Stimulated activated CD4-positive, alpha-beta T cell treated with anti-CD3 and anti-CD28 coated beads, Interleukin-4, amount 100 ng/mL, for 24 hours (primary cell): ENCODE measurements at places on chromosomes 2 and 18.

DNA sequence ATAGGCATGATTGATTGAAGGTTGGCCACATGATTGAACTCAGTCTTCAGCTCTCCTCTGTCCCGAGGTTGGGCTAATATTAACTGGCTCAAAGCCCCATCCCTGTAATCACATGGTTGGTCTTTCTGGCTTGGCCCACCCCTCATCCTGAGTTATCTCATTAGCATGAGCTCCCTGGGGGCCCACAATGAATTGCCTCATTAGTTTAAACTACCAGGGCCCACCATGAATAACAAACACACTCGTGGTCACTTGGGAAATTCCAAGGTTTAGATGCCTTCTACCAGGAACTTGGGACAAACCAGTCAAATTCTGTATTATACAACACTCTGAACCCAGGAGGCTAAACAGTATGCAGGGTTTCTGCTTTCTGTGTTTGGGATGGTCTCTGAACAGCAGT, 121.7 kb upstream of the B3GNT2 start:
- no peak for DNase-seq

DNA sequence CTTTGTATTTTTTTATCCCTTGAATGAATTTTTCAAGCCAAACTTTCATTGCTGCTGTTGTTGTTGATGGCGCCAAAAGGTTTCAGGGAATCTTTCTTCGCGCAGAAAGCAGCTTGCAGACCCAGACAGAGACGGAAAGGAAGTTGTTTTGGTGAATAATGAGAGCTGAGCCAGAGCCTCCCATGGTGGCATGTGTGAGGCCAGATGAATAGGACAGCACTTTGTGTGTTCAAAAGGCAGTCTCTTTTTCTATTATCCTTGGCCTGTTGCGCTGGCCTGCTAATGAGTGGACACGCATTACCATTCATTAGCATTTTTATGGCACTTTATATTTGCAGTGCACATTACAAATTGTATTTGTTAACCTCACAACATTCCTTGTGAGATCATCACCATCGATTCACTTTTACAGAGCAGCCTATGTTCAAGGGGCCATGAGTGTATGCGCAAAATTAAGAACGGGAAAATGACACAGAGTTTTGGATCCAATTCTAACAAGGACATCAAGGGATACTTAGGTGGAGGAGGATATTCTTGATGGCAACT, 754.7 kb downstream of the BCL11A start:
- DNase-seq: no peak

- no peak for DNase-seq
Observed at GRCh38 chr2:51256736-51257135, 224.8 kb upstream of the NRXN1 start.

DNA sequence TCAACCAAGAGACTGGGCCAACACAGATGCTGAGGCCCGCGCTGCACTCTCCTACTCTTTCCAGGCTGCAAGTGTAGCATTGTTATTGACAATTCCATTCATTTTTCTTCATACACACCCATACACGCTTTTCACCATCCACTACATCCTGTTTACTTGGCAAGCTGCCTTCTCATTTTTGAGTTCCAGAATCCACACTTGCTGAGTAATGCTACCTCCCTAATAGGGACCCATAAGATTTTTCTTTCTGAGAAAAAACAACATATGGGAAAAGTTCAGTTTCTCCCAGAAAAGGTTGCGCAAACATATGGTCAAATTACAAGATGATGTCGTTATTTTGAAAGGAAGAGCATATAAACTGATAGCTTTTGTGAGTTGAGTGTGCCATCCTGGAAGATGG, 3.3 kb upstream of the NETO1 start:
- no peak for DNase-seq

GRCh38 chr18:67001052-67001451, 397.2 kb upstream of the CDH19 start:
- DNase-seq: no peak

- DNase-seq: no peak
Observed at GRCh38 chr2:152548111-152548875, 169.0 kb downstream of the PRPF40A start.

DNA sequence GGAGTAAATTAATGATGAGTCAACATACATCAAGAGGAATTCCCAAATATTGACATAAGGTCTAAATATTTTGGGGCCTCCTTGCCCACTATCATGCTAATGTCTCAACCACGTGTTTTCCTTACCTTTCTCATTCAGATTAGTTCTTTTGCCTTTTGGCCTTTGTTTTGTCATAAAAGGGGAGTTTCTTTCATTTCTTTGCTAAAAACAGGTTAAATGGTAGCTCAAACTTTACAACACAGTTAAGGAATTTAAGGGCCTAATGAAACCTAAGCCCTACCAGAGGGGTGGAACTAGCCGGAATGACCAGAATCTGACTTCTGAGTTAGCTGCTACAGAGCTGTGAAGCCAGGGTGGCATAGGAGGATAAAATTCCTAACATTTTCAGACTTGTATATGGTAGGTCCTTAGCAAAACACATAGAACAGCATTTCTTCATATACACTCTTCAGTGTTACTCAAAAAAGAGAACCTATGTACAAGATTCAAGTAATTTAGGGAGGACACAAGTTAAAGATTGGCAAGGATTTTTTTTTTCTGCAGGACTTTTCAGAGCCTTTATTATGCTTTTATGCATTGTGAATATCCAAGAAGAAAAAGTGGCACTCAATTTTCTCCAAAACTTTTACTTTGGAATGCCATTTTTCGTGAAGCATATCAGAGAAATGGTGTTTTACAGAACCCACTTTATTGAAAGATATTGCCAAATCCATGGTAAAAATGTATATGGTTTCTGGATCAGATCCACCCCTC, 633.1 kb downstream of the ARHGAP15 start:
- no peak for DNase-seq

- no peak for DNase-seq
Observed at GRCh38 chr2:112833976-112834375, 2.6 kb downstream of the IL1B start.

GRCh38 chr2:75788902-75789301, 78.2 kb upstream of the GCFC2 start:
- no peak for DNase-seq

GRCh38 chr2:64975232-64975821, 13.9 kb upstream of the SLC1A4 start:
- no peak for DNase-seq

GRCh38 chr2:55102056-55102812, 52.0 kb upstream of the RTN4 start:
- DNase-seq: no peak

- no peak for DNase-seq
Observed at GRCh38 chr18:77250926-77251729, 1.5 kb downstream of the GALR1 start.

- peak; percentile 55 for DNase-seq
Observed at GRCh38 chr18:23237524-23238151, 102.4 kb downstream of the CABLES1 start.

- DNase-seq: no peak
Observed at GRCh38 chr2:67835266-67835665, 227.5 kb downstream of the C1D start.

GRCh38 chr2:24721470-24721869, 71.7 kb downstream of the PTRHD1 start:
- peak; percentile 8 for DNase-seq

- peak; percentile 17 for DNase-seq
Observed at GRCh38 chr2:9984217-9984739, 32.8 kb downstream of the GRHL1 start.

GRCh38 chr18:50280707-50281294, 522 bp downstream of the MBD1 start:
- DNase-seq: no peak

DNA sequence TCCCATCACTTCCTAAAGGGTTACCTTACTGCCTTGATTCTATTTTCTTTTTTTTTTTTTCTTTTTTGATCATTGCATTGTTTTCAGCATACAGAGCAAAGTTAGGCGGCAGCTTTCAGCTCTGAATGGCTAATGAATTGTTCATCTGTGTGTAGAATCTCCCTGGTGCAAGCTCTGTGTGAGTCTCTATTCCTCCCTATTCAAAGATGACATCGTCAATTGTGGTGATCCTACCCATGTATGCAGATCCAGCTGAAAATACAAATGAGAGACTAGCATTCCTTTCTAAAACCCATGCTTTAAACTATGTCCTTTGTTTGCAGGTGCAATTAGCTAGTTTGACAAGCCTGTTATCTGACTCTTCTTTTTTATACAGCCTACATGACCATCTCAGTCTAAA, 539.0 kb downstream of the ARHGAP15 start:
- no peak for DNase-seq

- DNase-seq: no peak
Observed at GRCh38 chr2:219461047-219461514, 26.4 kb downstream of the SPEG start.

DNA sequence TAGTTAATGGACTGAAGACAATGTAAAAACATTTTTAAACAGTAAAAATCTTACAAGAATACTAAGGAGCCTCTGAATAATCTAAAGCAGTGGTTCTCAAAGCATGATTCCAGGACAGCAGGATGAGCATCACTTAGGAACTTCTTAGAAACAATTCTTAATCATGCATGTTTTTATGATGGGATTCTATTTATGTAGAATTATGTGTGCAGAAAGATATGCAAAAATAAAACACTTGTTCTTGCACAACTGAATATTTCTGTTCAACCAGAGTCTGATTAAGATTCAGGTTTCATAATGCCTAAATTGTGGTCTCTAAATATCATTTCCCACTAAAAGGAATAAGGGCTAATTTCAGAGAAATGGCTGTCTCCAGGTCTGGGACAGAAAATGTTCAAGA, 69.2 kb upstream of the MTIF2 start:
- DNase-seq: no peak

GRCh38 chr2:234091883-234092282, 41.4 kb downstream of the SPP2 start:
- no peak for DNase-seq

DNA sequence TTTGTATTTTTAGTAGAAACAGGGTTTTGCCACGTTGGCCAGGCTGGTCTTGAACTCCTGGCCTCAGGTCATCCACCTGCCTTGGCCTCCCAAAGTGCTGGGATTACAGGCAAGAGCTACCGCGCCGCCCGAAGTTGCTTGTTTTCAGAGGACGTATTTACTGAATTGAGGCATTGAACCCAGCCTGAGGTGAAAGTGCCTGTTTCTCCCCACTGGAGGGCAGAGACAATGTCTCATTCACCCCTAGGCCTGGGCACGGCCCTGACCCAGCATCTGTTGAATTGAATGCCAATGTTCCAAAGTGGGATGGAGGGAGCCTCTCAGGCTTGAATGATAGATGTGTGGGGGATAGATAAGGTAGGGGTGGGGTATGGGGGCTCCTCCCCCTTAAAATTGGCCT, 4.5 kb upstream of the TMBIM1 start:
- no peak for DNase-seq

DNA sequence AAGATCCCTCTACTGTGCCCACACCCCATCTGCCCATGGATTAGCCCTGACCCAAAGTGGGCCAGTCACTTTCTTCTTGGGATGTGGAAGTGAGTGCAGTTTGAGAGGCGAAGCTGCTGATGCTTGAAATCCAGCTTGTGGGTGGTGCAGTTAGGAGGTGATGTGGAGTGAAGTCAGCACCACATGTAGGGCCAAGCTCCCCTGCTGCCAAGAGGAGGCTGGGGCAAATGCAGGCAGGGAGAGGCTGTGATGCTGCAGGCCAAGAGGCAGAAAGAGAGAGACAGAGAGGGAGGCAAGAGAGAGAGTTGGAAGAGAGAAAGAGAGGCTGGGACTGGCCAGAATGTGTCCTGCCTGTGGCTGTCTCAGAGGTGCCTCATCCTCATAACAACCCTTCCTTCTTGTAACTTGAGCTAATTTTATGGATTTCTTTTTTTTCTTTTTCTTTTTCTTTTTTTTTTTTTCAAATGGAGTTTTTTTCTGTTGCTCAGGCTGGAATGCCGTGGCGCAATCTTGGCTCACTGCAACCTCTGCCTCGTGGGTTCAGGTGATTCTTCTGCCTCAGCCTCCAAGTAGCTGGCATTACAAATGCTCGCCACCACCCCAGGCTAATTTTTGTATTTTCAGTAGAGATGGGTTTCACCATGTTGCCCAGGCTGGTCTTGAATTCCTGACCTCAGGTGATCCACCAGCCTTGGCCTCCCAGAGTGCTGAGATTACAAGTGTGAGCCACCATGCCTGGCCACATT, 35.3 kb upstream of the CAB39 start:
- DNase-seq: no peak

- DNase-seq: no peak
Observed at GRCh38 chr2:43792653-43793052, 18.8 kb downstream of the DYNC2LI1 start.

DNA sequence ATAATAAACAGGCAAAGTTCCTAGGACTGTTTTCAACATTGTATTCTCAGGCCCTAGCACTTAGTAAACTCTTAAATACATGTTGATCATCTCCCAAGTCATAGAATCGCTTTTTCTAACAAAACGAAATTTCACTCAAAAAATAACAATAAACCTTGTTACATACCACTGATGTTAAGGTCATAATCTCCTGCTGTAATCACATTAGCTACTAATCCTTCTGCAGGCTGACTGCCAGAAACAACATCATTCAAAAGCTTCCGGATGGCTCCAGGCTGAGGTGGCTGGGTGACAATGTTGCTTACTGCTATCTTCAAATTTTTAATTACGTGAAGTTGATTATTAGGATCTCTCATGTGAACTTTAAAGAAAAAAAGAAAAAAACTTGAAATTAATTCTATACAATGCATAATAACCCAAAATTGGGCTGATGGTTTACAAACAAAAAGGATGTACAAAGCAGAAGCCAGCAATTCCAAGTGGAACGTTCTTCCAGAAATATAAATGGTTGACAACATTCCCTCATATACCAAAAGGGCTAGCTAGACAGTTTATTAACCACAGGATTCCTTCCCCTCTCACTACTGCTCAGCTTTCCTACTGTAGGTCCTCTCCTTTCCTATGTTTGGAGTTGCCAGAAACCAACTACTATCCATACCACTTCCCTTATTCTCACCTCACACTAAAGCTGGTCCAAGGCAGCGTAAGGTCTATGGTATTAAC, 11.6 kb downstream of the TRAPPC8 start:
- no peak for DNase-seq

DNA sequence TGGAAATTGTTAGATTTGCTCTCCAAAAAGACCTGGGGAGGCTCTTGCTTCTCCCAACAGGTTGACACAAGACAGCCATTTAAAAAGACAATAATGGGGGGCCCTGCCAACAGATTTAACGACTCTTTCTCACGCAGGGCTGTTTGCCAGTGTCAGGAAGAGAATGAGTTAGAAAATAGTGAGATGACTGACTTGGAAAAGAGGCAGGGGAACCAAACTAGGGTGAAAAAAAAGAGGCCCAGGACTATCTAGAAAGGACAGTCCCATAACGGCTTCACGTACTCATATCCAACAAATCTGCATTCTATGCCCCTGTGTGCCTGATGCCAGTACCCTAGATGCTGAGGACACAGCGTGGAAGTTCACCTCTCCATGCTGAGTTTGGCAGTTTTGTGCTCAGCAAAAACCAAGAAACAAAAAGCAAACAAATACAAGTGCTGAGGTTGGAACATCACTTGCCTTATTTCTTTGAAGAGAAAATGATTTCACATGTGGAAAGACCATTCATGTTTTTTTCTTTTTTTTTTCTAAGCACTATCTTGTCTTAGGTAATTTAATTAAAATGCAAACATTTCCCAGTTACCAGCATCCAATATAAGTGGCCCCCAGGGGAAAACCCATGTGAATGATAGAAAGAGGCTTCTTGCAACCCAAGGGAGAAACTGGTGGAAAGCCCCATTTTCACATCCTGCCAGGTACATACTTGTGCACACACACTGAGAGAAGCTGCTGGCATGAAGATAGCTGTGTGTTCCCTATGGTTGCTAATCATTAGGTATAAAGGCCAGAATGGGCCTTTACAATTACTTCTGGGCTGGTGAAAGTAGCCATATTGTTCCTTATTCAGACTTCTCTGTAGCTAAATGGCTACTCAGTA, 10.6 kb upstream of the WIPF1 start:
- DNase-seq: peak; percentile 64
